ENCODE measurements at places on chromosomes 12 and 14.

GRCh38 chr12:77855548-77855947 lies 24.9 kb downstream of the NAV3 start:
- DNase-seq = no peak

DNA sequence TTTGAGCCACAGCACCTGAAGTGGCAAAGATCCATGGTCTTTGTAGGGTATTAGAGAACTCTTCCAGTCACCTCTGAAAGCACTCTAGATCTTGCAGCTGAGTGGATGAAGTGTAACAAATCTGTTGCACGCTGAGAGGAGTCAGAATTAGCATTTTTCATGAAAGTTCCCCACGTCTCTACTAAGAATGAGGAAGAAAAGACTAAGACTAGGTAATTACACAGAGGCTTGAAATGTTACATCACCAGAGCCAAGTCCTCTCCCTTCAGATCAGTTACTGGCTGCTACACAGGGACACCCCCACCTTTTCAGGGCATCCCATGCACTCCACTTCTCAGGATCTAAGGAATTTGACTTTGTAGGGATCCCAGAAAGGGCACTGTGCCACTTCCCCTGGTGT lies 98.6 kb upstream of the FKBP4 start:
- DNase-seq = no peak

GRCh38 chr14:96688629-96689028 lies 108.6 kb upstream of the VRK1 start:
- no peak for DNase-seq

DNA sequence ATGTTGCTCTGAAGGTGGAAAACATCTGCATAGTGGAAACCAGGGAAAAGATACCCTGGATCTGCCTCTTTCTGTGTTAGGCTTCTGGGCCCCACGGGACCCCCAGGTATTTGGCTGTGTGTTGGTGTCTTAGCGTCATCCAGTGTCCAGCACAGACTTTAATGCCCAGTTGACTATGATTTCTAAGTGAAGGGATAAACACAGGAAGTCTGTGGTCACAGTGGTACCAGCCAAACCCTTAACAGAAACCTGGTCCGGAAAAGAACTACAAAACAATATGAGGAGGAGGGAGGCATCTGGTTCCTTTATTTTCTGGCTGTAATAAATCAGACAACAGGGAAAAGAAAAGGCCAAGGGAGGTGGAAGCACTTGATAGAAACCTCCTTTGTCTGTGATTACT lies 56.4 kb downstream of the CMKLR1 start:
- no peak for DNase-seq

DNA sequence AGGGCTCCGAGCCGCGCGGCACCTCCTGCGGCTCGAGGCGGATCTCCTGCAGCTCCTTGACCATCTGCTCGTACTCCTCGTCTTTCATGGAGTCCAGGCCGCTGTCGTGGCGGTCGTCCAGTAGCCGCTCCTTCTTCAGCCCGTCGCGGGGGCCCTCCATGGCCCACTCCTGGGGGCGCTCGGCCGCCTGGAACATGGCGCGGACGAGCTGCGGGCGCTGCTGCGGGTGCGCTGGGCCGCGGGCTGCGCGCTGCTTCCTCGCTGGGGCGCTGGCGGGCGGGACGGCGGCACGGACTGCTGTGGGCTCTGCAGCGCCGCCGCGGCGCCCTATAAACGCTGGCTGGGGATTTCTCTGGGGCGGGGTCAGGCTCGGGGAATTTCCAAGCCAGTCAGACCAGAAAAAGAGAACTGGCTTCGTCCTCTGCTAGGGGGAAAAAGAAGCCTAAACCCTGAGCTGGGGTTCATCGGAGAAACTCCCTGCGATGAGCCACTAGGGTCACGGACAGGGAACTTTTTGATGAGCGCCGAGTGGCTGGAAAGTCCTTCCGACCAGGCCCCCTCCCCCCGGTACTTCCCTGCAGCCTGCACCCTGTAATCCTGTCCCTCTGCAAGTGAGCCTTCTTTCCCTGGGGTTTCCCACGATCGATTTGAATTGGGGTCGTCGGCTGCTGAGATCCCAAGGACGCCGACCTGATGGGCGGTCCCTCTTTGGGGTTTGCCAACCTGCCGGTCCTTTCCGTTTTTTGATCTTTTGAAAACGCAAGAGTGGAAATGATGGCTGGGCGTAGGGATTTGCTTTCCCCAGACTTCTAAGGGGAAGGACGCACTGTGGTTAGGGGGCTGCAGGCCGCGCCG lies at the start of gene NFKBIA:
NFKBIA (minus strand) TSS at position 301 of the 855 bp plus-strand sequence; CDS start at position 196, 105 bp downstream.
- DNase-seq = peak; percentile 81

GRCh38 chr12:122880668-122881067 lies 15.3 kb downstream of the VPS37B start:
- peak; percentile 44 for DNase-seq

DNA sequence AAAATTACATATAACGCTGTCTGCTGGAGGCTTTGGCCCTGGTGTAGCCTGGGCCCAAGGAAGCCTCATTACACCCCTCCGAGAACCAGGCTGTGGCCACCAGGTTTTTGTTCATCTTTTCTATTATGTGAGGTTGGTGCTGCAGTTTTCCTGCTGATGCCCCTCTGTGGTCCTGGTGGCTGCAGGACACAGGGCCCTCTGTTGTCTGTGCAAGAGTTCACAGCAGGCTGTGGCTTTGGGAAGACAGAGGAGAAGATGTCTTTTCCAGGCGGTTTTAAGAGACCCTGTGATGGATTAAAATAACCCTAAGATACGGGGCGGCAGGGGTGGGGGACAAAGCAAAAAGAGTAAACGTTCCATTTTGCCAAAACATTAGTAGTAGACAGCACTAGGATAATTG lies 121.5 kb downstream of the ADGRD1 start:
- no peak for DNase-seq

- DNase-seq = no peak
Measured at GRCh38 chr14:54050759-54051158, 94.1 kb upstream of the BMP4 start.

GRCh38 chr12:94374124-94374523 lies 85.5 kb downstream of the CEP83 start:
- no peak for DNase-seq

DNA sequence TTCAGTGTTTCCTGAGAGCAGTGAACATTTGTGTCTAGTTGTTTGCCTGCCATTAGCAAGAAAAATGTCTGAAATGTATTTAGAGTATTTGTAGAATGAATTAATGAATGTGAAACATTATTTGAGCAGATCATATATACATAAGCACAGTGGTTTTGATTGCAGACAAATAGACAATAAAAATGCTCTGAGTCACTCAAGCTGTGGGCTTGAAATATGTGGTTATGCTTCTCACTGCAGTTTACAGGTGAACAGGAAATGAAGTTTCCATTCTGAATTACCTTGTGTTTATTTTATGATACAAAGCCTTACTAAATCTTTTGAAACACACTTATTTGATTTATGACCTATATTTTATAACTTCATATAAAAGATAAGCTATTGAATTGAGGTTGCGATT lies 827.7 kb downstream of the TMTC2 start:
- no peak for DNase-seq

- DNase-seq = no peak
Measured at GRCh38 chr12:73935817-73936216, 601.8 kb upstream of the ATXN7L3B start.

DNA sequence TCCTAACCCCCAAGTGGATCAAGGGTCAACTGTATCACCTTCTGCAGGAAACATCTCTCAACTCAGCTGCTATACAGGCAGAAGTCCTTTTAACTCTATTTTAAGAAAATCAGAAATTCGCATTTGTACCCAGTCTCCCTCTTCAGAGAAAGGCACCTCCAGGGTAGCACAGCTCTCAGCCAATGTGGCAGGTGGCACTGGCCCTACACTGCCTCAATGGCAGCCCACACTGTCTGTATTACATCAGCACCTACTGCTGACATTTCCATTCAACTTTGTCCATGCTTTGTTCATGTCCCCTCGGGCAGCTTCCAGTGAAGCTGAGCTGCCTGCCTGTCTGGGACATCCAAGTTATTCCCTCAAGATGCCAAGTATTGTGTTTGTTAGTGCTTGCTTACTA lies 8.8 kb downstream of the SPTSSA start:
- no peak for DNase-seq

GRCh38 chr12:122006186-122006926 lies 15.3 kb upstream of the BCL7A start:
- DNase-seq = no peak

DNA sequence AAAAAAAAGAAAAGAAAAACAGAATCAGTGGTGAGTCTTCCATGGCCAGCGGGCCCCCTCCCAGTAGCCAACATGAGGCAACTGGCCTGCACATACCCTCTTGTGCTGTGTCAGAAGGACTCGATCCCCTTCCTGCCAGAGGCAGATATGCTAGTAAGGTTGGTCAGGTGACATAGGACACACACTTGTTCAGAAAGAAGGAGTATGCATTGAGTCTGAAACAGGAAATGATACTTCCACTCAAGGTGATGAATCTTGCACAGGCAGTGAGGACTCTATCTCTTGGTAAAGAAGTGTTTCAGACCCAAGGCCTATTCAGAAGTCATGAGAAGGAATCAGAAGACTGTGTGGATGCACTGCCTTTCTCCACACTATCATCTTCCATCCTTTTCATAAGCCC lies 269.7 kb upstream of the FAR2 start:
- DNase-seq = no peak

DNA sequence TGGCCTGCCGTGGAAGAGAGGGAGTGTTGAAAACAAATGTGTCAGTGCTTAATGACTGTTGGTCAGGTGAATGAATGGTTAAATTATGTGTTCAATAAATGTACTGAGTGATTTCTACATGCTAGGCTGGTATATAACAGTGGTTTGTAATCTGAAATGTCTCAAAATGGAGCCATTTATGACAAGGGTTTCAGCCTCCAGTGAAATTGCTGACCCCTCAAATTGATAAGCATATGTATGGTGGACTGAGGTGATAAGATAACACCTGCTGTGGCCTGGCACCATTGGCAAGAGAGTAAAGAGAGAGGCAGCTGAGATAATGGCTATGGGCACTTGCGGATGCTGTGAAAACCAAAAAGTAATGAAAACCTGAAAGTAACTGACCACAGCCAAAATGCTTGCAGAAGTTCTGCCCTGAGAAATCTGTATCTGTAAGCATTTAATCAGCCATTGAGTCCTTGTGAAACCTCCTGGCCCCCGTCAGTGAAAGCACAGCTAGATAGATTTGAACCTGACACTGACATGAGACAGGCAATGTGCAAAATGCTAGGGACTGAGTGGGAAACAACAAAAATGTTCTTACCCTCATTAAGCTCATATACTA lies 1.4 kb upstream of the BCAT1 start:
- no peak for DNase-seq

GRCh38 chr14:80805136-80805535 lies 136.4 kb downstream of the CEP128 start:
- DNase-seq = no peak

DNA sequence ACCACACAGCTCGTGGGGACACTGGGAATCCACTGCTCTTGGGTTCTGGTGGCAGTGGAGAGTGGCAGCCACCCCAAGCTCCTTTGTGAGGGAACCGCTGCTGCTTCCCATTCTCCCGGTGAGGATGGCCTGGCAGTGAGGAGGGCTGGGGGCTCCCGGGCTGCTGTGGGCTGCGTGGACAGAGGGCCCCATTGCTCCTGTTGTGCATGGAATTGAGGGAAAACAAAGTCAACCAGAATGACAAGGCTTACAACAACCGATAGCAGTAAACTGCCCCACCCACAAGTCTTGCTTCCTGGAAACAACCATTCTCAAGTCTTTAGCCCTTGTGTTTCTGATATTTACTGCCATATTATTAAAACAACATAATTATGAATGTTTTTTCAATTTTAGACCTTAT lies 32.1 kb downstream of the TMTC1 start:
- DNase-seq = no peak
